Neural crest cell (in vitro differentiated cells): ENCODE measurements at places on chromosomes 11 and 22.
A peak's percentile ranks its signal among the peaks of the same experiment; 100 is the strongest.

DNA sequence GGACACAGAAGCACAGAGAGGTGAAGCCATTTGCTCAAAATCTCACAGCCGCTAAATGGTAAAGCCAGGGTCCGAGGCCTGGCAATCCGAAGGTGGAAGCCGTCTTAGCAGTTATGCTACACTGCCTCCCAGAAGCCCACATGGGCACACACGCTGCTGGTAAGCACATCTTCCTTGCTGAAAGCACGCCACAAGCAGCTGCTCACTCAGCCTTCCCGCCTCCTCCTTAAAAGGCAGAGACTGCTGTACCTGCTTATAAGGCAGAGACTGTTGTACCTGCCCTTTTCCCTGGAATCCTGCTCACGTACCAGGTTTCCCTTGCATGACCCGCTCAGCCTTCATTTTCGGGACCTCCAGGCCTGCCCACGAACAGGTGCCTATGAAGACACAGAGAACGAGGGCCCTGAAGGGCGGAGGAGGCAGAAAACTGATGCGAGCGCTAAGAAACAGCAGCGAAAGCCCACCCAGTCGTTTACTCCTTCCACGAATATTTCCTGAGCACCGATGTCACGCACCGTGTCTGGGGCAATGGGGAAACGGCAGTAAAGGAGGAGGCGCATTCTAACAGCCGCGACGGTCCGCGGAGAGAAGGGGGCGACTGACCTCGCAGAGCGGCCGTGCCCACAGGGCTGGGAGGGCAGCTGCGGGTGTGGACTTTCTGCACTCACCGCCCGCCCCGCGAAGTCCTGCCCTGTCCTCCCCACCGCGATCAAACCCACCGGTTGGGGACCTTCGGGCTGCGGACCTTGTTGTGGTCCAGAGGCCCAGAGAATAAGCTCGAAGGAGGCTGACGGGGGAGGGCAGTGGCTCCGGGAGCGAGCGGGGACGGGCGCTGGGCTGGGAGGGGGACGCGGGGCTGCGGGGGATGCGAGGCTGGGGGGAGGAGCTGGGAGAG lies 13.0 kb downstream of the SPATA19 start:
- no peak for DNase-seq

DNA sequence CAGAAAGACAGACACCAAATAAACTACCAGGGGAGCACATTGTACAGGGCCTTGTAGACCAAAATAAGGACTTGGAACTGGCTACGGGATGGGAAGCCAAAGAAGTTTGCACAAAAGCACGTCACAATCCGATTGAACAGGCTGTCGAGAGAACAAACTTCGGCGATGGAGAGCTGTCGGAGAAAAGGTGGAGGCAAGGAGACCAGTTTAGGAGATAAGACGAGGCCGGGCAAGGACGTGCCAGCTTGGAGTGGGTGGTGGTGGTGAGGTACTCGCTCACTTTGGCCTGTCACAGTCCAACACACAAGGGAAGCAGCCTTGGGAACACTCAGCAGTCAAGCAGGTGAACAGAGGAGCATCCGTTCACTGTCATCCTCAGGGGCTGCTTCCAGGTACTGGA lies 19.0 kb downstream of the APOL5 start:
- DNase-seq, result no peak

DNA sequence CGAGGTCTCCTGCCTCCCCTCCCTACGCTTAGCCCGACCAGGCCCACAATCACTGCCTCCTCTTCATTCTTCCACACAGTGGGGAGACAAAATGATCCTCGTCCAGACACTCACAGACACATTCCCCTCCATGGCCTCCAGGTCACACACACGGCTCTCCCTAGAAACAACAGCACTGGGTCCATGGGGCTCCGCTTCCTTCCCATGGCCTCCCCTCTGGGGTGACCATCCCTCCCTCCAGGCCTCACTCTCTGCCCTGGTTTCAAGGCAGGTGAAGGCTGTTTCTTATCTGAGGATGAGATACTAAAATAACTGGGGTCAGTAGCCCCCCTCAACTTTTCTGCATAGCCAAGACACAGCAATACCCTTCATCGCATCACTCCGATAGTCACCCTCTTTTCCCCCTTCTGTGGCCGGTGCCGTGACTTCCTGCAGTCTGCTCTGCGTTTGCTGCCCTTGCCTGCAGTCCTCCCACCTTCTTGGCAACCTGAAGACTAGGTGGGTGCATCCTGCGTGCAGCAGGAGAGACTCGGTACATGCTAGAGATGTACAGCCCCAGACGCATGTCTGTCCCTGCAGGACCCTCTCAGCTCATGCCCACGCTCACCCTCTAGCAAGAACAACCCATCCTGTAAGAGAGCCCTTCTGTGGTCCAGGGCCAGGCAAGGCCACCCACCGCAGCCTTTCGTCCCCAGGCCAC lies 55.8 kb downstream of the CD6 start:
- no peak for DNase-seq

GRCh38 chr11:111531136-111531535 lies 9.4 kb upstream of the LAYN start:
- no peak for DNase-seq

GRCh38 chr11:7019500-7020182 lies 505 bp downstream of the ZNF214 start:
- DNase-seq, result no peak

DNA sequence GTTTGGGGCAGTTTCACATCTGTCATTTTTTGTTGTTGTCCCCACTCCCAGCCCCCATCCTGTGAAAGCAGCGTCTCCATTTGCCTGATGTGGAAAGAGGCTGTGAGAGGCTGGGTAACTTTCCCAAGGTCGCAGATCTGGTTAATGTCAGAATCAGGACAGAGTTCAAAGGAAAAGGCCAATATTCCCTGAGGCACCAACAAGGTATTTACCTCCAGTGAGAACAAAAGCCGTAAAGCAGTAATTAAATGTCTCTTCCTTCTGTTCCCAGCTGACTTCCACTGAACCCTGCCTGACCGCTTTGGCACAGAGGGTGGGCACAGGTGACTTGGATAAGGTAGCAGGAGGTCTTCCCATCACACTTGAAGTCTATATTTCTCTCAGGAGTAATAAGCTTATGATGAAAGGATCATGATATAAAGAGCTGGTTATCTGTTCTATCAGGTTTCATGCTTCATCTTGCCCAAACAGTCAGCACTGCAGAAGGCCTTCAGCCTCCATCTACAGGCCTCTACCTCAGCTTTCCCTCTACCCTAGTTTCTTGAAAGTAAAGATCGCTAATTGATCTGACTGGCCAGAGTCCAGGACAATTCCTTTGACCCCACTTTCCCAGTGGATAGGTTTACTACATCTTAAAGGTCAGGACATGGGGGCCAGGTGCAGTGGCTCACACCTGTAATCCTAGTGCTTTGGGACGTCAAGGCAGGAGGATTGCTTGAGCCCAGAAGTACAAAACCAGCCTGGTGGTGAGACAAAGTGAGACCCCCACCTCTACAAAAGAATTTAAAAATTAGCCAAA lies 9.4 kb downstream of the C11orf91 start:
- DNase-seq, result no peak

- no peak for DNase-seq
These were observed 19.8 kb downstream of the MTMR2 start for GRCh38 chr11:95904009-95904650.

GRCh38 chr11:111098091-111098490 lies 147.4 kb upstream of the POU2AF2 start:
- no peak for DNase-seq

GRCh38 chr11:59201353-59201752 lies 11.4 kb downstream of the MPEG1 start:
- no peak for DNase-seq

DNA sequence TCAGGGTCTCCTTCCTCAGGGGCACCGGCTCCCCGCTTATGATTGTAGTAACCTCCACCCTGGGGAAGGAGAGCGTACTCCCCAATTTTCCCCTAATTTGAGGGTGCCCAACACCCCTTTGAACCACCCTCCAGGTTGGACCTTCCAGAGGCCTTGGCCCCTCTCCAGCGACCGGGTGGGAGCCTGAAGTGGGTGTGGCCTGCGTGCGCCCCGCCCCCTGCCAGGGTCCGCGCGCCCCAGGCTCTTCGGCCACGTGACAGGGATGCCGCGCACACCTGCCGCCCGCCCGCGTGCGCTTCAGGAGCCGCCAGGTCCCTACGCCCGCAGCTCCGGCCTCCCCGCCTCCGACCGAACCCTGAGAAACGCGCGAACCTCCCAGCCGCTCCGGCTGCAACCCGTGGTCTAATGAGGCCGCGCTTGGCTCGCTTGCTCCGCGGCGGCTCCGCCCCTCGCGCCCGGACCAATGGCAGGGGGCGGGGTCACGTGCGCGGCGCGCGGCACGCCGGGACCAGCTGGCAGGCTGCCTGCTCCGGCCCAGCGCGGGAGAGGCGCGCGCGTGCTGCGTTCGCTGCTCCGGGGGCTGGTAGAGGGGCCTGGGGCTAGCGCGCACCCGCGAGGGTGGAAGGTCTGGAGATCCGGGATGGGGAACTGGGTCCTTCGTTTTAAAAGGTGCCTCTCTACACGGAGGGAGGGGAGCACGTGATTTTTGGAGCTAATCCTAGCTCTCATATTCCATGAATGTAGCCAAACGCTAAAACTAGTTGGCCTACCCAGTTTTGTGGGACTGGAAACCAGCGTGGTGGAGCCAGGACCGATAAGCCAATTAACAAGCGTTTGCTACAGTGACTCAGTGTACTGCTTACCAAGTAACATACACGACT lies at the start of gene FOXRED2:
FOXRED2 (minus strand) TSS at position 404 of the 881 bp plus-strand sequence. CDS start 618 bp downstream, outside the sequence.
- DNase-seq, result peak; percentile 82

- DNase-seq, result no peak
These were observed 55.1 kb upstream of the SCUBE2 start for GRCh38 chr11:9146477-9146876.

DNA sequence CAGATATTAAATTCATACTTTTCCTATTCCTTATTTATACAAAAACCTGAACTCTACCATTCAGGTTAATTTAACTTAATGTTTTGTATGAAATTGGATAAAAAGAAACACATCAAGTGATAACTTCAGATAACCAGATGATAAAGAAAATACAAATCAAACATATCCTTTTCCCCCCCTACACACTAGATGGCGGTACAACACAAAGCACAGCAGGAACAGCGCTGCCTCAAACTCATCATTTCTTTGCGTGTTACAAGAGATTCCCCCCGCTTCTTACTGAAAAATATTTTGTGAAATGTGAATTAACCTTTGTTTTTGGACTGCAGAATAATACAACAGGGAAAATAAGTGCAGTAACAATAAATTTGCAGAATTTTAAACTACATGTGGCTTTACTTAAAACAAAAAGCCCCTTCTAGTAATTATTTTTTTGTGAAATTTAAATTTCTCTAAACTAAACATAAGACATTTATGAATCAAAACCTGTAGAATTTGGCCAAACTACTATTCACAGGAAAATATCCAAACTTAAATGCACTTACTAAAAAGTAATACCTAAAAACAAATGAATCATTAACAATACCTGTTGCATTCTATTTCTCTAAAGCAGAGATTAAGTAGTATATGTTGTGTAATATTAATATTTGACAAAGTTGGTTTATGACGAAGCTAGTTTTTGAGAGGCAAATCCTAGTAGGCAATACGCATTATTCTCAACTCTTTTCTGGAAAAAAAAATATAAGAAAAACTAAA lies 74.4 kb downstream of the ARHGAP32 start:
- peak; percentile 49 for DNase-seq

- no peak for DNase-seq
These were observed 38.7 kb downstream of the TMEM45B start for GRCh38 chr11:129854232-129854805.

- DNase-seq, result no peak
These were observed 13.0 kb upstream of the TUB start for GRCh38 chr11:8067929-8068575.

DNA sequence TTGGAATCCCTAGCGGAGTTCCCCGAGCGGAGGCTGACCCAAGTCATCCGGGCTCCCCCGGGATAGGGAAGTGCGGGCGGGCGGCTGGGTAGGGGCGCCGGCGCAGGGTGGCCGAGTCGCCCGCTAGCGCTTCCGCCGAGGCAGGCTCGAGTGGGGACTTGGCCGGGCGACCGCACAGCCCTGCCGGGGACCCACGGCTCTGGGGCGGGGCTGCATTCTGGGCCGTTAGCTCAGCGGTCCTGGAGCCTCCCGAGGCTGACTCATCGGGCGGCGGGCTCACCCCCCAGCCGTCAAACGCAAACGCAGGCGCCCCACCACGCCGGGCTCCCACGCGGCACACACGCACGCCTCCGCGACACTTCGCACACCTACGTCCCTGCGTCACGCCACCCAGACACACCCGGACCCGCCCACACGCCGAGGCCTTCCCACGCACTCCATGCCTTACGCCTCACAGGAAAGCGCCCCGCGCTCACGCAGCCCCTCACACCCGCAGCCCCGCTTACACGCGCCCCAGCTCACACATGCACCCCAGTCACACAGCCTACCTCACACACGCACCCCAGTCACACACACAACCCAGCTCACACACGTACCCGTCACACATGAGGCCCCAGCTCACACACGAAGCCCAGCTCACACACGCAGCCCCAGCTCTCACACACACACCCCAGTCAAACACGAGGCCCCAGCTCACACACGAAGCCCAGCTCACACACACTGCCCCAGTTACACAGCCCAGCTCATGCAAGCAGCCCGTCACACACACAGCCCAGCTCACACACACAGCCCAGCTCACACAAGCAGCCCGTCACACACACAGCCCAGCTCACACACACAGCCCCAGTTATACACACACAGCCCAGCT lies 1.2 kb downstream of the PHLDB1 start:
- DNase-seq, result no peak

- no peak for DNase-seq
These were observed 86.6 kb downstream of the MAML2 start for GRCh38 chr11:96256215-96257011.

DNA sequence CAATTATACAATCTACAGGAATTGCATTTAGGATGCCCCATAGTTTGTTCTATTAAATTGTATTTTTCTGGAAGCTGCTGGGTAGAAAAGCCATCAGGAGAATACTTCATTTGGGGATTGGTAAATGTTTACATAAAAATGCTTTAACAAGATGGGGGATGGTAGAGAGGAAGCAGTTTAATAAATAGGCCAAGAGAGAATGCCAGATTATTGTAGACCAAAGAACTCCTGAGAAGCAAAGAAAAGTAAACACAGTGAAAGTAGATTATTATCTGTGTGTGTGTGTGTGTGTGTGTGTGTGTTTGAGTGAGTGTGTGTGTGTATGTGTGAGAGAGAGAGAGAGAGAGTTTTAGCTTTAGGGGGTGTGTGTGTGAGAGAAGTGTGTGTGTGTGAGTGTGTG lies 820.4 kb upstream of the CCDC90B start:
- DNase-seq, result no peak
